GM18507 (cell line): ENCODE measurements at places on chromosomes 4 and X.

DNA sequence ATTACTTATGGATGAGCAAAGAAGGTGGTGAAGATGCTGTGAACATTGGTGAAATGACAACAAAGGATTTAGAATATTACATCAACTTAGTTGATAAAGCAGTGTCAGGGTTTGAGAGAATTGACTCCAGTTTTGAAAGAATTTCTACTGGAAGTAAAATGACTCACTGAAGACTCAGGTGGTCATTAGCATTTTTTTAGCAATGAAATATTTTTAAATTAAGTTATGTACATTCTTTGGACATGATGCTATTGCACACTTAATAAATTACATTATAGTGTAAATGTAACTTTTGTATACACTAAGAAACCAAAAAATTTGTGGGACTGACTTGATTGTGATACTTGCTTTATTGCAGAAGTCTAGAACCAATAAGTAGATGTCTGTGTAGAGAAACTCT is 56.9 kb downstream of the USO1 start:
- no peak for DNase-seq

DNA sequence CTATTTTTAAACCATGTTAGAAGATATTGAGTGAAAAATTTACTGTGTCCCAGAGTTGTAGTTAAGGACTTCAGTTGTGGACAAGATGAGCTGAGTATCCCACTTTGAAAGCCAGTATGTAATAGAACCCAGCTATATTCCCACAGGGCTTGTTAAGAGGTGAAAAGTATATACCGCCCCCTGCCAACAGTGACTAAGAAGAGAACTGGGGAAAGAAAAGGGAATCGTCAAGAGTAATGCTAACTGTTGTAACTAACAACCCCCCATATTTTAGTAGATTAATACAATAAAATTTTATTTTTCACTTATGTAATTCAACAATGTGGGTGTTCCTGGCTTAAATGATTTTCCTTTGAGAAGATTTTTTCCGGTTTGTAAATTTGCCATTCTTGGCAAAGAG is 250.4 kb upstream of the GIMD1 start:
- DNase-seq, result no peak

DNA sequence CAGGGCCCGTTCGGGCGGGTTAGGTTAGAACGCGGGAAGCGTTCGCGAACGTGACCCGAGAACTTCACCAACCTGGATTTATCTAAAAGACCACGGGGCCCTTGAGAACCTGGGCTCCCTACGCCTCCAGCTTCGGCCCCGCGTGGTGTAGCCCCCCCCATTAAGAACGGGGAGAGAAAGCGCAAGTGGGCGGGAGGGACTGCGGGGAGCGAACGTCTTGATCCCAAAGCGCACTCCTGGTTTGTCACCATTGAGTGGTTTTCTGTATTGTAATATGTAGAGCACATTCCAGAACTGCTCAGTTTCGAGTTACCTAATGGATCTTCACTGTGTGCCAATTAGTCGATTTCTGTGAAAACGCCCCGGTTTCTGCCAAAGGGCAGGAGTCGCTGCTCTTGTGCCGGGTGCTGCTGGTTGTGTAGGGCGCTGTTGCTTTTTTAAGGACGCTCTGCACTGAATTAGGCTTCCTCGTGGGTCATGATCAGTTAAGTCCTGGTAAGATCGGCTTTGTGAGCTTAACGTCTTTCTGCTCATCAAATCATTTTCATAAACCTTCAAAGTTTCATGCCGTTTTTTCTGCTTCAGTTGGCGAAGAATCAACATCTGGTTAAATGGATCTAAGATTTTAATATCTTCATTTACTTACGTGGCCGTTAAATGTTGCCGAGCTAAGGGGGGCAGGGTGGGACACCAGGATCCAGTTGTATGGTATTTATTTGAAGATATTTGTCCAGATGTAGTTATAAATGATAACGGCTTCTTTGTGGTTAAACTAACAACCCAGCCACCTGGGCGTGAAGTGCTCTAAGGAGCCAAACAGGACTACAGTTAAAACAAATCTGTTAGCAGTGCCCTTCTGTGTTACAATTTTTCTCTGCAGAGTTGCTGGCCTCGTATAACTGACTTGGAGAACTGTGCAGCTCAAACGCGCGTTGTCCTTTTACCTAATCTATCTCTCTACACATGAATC is 809 bp downstream of the MND1 start:
- DNase-seq, result no peak

DNA sequence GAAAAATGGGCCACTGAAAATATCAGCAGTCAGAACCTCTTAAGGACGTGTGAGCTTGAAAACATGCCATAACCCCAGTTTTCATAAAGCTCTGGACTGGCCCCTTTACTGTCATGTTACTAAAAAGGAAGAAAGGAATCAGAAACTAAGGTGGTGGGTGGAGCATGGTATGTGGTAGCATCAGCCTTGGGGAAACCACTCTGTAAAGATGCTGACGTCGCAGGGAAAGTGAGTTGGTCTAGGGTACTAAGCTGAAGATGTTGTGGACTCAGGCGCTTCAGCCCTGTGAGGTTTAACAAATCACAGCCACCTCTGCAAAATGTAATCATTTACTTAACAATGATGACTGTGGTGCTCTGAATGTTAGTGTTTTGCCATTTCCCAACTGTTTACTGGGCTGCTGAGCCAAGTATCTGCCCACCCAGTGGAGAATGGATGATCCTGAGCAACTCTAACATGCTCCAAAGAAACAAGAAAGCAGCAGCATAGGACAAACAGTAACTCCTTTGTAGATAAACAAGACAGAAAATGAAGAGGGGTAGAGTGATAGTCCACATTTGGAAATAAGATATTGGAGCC is 33.4 kb downstream of the C4orf54 start:
- DNase-seq, result no peak

GRCh38 chr4:24476282-24476681 is 108.1 kb downstream of the DHX15 start:
- no peak for DNase-seq

GRCh38 chrX:137545711-137546651 is 19.9 kb upstream of the ZIC3 start:
- DNase-seq, result no peak

- DNase-seq, result no peak
Observed at GRCh38 chr4:94758141-94758699, 465 bp downstream of the BMPR1B start.

GRCh38 chr4:172104539-172104938 is 291.3 kb downstream of the GALNTL6 start:
- DNase-seq, result no peak

- no peak for DNase-seq
Observed at GRCh38 chr4:159736411-159736810, 633.5 kb downstream of the RAPGEF2 start.

DNA sequence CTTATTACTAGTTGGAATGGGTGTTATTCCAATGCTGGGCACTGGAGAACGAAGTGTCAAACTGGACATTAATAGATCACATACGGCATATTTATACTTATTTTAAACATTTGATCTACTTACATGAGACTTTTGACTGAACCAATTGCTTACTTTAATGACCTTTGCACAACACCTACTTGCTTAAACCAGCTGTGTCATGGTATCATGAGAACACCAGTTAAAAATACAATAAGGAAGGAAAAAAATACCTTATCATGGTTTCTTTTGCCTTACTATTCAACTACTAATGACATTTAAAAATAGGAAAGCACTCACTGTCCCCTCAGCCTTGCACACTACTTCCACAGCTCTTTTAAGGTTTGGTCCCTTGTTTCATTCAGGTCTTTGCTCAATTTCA is 146.9 kb downstream of the FAM13A start:
- DNase-seq, result no peak

GRCh38 chr4:47829438-47829837 is 8.4 kb downstream of the CORIN start:
- DNase-seq, result no peak

GRCh38 chr4:149794352-149794751 is 21.3 kb downstream of the IQCM start:
- no peak for DNase-seq

- no peak for DNase-seq
Observed at GRCh38 chrX:38563030-38563429, 1.7 kb downstream of the TSPAN7 start.

DNA sequence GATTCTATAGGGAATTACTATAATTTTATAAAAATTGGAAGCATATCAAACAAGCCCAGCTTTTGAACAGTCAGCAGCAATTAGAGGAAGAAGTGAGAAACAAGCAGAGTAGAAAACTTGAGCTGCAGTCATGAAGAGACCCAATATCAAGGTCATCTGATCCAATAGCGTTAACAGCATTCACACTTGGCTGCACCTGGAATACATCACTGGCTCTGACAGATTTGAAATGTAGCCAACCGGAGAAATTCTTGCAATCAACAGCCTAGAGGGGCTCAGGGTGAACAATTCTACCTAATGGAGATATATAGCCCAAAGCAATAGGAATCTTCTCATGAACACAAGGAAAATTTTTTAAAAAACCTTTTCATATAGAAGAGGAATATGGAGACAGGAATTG is 13.6 kb downstream of the DDX53 start:
- no peak for DNase-seq

GRCh38 chr4:80305466-80305865 is 30.1 kb upstream of the CFAP299 start:
- DNase-seq, result no peak

- DNase-seq, result no peak
Observed at GRCh38 chr4:116132946-116133345, 952.4 kb downstream of the TRAM1L1 start.

- no peak for DNase-seq
Observed at GRCh38 chrX:152869972-152870371, 27.9 kb upstream of the ZNF185 start.

- no peak for DNase-seq
Observed at GRCh38 chr4:120491481-120491880, 424.8 kb upstream of the MAD2L1 start.

- DNase-seq, result no peak
Observed at GRCh38 chrX:9069573-9069972, 35.6 kb upstream of the FAM9B start.

GRCh38 chr4:7432531-7433375 is 2.0 kb downstream of the PSAPL1 start:
- DNase-seq, result no peak

DNA sequence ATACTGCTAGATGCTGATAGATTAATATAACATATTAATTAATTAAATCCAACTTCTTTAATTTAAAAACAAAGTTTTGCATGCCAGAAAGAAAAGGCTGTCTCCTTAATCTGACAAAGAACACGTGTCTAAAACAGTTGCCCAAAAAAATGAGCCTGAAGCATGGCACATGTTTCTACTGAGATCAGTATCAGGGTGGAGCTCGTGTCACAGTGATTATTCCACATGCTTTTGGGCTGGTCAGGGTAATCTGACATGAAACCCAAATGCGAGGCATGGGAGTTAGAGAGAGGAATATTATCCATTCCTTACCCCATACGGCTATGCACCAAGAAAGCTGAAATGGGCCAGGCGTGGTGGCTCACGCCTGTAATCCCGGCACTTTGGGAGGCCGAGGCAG is 79.4 kb upstream of the ADRA2C start:
- no peak for DNase-seq

GRCh38 chr4:119172223-119172622 is 36.6 kb downstream of the MYOZ2 start:
- DNase-seq, result no peak

DNA sequence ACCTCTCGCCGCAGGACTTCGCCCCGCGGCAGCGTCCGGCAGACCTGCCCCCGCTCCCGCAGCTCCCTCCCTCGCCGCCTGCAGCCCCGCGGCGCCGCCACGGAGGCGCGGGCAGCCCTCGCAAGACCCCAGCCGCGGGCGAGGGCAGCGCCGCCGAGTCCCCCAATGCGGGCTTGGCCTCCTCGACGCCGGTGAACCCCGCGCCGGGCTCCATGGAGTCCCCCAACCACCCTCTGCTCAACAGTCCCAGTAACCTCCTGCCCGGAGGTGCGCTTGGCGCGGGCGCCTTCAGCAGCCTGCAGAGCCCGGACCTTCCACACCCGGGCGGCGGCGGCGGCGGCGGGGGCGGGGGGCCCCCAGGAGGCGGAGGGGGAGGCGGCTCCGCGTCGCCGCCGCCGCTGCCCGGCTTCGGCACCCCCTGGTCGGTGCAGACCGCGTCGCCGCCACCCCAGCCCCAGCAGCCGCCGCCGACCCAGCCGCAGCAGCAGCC is 1.2 kb downstream of the CPEB2 start:
- no peak for DNase-seq

- DNase-seq, result no peak
Observed at GRCh38 chrX:15882704-15883539, 28.3 kb upstream of the AP1S2 start.

DNA sequence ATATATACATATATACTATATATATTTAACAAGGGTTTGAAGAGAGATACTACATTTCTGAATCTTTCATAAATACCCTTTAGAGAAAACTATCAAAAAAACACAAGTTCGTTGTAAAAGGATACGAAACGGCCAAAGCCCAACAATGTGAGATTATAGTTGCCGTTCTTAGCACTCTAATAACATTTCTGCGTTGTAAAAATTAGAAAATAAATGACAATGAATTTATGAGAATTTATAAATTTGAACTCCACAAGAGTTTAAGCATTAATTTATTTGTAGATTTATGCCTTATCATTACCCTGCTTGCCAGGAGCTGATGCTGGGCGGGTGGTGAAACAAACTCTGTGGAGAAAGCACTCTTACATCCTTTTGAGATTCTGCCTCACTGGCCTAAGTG is 1.1 kb downstream of the WDR17 start:
- DNase-seq, result no peak

GRCh38 chr4:47771020-47771419 is 66.8 kb downstream of the CORIN start:
- no peak for DNase-seq

DNA sequence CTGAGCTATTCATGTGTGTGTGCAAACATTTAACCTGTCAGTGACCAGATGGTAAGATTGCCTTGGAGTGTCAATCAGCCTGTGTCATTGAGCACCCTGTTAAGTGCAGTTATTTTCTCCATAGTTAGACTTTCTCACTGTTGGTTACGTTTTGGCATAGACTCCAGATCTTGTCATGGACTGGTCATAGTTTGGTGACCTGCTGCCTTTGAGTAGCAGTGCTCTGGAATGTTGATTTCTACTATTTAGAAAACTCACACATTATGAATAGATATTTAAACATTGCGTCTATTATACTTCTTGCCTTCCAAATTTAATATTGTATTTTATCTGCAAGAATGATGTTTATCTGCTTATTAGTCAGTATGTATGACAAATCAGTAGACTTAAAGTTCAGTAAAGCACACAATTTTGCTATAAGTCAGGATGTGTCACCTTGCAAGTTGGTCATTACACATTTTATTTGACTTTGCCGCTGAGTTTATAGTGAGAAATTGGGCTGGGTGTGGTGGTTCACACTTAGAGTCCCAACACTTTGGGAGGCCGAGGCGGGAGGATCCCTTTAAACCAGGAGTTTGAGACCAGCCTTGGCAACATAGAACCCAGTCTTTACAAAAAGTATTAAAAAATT is 42.4 kb downstream of the KIAA0232 start:
- no peak for DNase-seq

DNA sequence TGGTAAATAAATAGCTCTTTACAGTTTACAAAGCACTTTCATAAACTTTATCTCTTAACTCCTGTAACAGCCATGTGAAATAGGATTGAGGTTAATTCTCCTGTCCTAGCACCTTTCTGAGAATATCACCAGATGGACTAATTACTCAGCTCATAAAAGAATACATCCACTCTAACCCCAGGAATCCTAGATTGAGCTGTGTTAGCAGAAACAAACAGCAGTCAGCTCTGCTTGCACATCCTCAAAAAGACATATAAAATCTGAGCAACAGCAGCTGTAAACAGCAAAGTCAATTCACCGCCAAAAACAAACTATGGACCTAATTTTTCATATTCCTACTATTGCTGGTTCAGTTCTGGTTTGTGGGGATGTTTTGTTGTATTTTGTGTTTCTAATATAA is 182.8 kb downstream of the QDPR start:
- DNase-seq, result no peak
